Heart right ventricle (tissue), 16 donors: ENCODE measurements at places on chromosomes 16 and 17. TPM values are rescaled to one million over a fixed set of nuclear protein-coding genes. Genes with fewer than 3 reads are reported as not detected.

CACNG3 gene
- not detected for total RNA-seq

HID1 gene
- total RNA-seq, result 10.8 TPM

USP6 gene
- 0.05 TPM for total RNA-seq

OR2C1 gene
- total RNA-seq, result 0.22 TPM

TPSB2 gene
- 1.0 TPM for total RNA-seq

TRPV2 gene
- 4.6 TPM for total RNA-seq
